ENCODE measurements at places on chromosomes 2 and 18. TPM values are rescaled to one million over a fixed set of nuclear protein-coding genes. Genes with fewer than 3 reads are reported as not detected.

DNA sequence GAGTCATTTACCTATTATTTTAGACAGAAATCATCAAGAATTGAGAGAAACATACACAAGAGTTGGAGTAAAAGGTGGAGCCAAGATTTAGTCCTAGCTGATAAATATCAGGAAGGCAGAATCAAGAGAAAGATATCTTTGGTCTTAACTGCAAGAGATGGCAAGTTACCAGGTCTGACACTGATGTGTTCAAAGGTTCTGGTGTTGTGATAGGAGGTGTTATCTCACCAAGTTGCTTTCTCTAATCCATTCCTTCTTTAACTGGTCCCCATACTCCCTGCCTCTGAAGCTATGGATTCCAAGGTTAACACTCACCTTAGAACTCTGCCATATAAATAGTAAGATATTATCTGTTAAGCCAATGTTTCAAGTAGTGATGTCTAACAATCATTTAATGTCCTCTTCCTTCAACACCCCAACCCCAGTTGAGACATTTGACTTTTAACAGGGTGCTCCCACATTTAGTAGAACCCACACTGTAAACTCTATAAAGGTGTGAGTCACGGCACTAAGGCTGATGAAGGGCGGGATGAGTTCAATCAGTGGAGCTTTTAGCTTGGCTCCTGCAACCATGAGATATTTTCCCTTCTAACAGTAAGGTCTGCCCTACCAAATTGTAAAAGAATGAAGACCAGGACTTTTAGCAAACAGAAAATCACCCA is 333.7 kb downstream of the RND3 start:
- H3K4me3 ChIP-seq: no peak overlapping the region
- H3K4me1 ChIP-seq: no peaks in the 10 kb centered on the region
- no peak overlapping the region for H3K27ac ChIP-seq
- no peaks in the 10 kb centered on the region for H3K36me3 ChIP-seq
- DNase-seq: no peak
- no peaks in the 10 kb centered on the region for H3K27me3 ChIP-seq

DNA sequence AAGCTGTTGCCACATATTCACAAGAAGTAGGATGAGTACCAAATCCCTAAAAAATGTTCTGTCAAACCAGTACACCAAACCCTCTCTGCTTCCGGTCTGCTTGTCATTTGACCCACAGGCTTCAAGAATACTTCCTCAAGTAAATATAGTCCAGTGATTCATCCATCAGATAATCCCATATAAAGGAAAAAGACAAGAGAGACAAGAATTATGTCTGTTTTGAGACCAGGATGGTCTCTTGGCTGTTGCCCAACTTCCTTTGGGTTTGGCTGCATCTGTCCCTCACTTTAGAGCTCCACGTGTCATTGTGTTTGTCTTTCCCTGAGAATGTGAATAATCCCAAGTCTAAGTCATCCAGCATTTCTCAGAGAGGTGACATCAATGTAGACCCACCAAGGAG is 91.5 kb upstream of the NRP2 start:
- no peak overlapping the region for H3K27ac ChIP-seq
- no peaks in the 10 kb centered on the region for H3K36me3 ChIP-seq
- H3K27me3 ChIP-seq: no peaks in the 10 kb centered on the region
- peak; percentile 36 for DNase-seq

DNA sequence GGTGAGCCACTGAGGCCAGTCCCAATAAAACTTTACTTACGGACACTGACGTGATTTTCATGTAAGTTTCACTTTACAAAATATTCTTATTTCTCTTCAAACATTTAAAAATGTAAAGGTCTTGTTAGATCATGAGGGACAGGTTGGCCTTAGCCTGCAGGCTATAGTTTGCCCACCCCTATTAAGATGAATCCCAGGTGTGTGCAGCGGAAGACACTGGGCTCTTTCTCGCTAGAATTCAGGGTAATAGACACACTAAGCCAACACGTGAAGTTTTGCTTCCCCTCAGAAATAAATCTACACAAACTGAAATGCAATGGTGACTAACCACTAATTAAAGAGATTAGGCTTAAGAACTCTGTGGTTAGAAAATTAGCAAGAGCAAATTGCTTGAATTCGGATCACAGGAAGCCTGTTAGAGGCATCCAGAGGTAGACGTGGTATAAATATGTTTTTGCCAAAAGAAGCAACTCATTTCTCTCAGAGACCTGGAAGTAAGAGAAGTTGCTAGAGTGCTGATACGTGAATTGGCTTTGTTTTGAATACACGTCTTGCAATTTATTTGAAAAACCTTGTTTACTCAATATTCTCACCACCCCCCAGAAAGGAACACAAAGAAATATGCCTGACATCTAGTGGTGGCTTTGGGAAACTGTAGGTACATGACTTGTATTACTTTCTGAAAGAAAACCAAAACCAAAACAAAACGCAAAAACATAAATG is 151.6 kb downstream of the DTNB start:
- DNase-seq: peak; percentile 81
- H3K36me3 ChIP-seq: no peaks in the 10 kb centered on the region
- H3K27ac ChIP-seq: no peak overlapping the region

SEPTIN2 gene
- 480 TPM for total RNA-seq

DNA sequence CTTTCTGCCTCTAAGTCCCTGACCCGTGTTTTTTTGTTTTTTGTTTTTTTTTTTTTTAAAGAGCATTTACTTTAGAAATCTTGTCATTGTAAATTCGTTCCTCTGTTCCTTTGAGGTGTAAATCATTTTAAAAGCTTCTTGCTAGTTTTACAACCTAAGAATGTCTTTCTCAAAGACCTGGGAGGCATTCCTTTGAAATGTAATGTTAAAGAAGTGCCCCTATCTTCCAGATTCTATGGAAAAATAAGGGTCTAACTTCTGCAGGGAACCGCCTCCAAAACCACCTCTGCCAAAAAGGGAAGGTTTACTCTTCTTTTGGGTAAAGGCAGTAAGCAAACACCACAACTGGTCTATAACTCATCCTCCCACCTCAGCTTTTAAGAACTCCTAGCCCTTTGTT is 259.6 kb upstream of the ZNF804A start:
- H3K27me3 ChIP-seq: no peaks in the 10 kb centered on the region
- no peak for DNase-seq
- no peaks in the 10 kb centered on the region for H3K36me3 ChIP-seq
- H3K4me1 ChIP-seq: no peaks in the 10 kb centered on the region
- H3K4me3 ChIP-seq: no peak overlapping the region
- H3K27ac ChIP-seq: no peak overlapping the region

DNA sequence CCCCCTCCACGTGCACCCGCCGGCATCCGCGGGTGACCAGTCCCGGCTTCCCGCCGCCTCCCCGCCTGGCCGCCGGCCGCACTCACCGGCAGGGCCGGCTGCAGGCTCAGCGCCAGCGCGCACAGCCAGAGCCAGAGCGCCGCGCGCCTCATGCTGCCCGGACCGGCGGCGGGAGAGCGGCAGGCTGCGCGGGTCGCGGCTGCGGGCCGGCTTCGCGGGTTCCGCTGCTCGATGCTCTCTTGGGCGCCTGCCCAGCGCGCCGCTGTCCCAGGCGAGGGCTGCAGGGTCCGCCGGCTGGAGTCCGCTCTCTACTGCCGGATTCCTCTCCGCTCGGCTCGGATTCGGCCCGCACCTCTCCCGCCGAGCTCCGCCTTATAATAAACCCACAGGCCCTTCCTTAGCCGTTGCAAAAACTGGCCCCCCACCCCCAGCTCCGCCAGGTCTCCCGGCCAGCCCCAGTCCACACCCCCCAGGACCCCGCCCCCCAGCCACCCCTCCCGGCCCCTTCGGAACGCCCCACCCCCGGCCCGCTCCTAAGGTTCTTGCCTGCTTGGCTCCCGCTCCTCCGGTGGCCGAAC is at the start of gene SDC1:
Gene SDC1, minus strand, starts transcription at position 415 of the 578 bp plus-strand sequence. Its CDS starts 263 bp downstream, at position 152.
- H3K27ac ChIP-seq: no peak within 1 kb of the TSS
- H3K27me3 ChIP-seq: no peaks in the 10 kb centered on the region
- DNase-seq: peak; percentile 77
- H3K4me1 ChIP-seq: peaks cover 22% of the 10 kb centered on the region
- no peaks in the 10 kb centered on the region for H3K36me3 ChIP-seq
- H3K4me3 ChIP-seq: peak within 1 kb of the TSS; percentile 76

DNA sequence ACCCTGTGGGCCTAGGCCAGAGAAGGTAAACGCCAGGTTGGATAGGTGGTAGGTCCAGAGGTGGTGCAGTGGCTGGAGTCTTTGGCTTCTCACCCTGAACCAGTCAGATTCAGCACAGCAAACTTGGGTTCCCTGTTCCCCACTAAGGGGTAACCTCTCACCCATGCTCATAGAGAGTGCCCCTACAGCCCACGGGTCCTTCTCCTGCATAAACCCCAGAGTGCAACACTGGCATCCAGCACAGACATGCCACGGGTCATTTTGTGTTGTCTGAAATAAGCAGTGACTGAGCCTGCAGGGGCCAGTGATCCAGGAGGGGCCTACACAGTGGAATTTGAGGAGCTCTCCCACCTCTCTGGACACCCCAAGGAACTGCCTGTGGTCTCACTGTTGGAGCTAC is 40.5 kb upstream of the ATP6V1B1 start:
- no peaks in the 10 kb centered on the region for H3K36me3 ChIP-seq
- H3K4me1 ChIP-seq: no peaks in the 10 kb centered on the region
- no peak for DNase-seq

DNA sequence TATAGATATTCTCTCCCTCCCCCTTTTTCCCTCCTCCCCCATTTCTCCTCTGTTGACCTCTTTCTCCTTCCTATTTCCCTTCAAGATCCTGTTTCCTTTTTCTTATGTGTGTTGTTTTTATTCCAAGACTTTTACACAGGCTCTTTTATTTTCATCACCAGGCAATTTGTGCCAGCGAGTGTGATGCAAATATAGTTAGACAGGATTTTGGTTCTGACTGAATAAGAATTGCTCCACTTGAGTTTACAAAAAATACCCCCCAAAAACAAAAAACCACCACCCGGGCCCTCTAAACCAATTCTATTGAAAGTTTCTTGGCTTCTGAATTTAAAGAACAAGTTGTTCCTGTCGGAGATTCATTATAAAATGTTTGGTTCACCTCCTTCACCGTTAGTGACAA is 50.9 kb upstream of the MAPK4 start:
- no peak overlapping the region for H3K27ac ChIP-seq
- no peak overlapping the region for H3K4me3 ChIP-seq
- no peak for DNase-seq
- no peaks in the 10 kb centered on the region for H3K27me3 ChIP-seq
- H3K4me1 ChIP-seq: no peaks in the 10 kb centered on the region

- peak; percentile 84 for DNase-seq
- no peaks in the 10 kb centered on the region for H3K27me3 ChIP-seq
- no peaks in the 10 kb centered on the region for H3K36me3 ChIP-seq
Observed at GRCh38 chr2:225002039-225002655, 40.1 kb downstream of the DOCK10 start.

- no peaks in the 10 kb centered on the region for H3K27me3 ChIP-seq
- peaks cover 14% of the 10 kb centered on the region for H3K4me1 ChIP-seq
- H3K36me3 ChIP-seq: no peaks in the 10 kb centered on the region
Observed at GRCh38 chr2:122072666-122073065, 317.2 kb downstream of the TSN start.

GRCh38 chr2:169344736-169345485 is 17.4 kb downstream of the LRP2 start:
- H3K27me3 ChIP-seq: no peaks in the 10 kb centered on the region
- DNase-seq: no peak
- H3K27ac ChIP-seq: no peak overlapping the region
- H3K4me1 ChIP-seq: no peaks in the 10 kb centered on the region
- H3K4me3 ChIP-seq: no peak overlapping the region

- no peaks in the 10 kb centered on the region for H3K4me1 ChIP-seq
- H3K27ac ChIP-seq: no peak overlapping the region
- DNase-seq: no peak
- H3K27me3 ChIP-seq: 0 out of 2 replicates have a peak, but pooled peaks cover 5% of the 10 kb centered on the region
Observed at GRCh38 chr2:3626812-3627499, 31.0 kb upstream of the ALLC start.

DNA sequence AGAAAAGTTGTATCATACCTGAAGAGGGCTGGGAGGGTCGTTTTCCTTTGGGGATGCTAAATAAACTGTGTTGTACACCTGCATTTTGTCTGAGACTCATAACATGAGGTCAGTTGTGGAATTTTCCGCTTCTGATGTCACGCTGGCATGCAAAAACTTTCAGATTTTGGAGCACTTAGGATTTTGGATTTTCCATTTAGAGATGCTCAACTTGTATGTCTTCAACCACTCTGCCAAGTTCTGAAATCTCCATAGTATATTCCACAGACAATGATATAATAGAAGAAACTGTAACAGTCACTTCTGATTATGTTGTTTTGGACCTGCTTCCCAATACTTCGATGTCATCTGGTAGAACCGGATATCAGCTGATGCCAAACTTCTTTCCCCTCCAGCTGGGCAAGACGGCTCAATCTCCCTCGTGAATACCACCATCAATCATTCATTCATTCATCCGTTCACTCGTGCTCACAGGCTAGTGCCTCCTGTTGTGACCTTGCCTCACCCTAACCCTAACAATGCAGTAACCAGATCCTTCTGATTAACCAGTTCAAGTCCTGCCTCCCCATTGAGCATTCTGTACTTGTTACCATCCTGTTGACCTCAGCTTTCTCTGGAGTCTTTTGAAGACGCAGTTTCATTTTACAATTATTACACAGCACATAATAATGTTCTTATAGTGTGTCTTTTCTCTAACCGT is 5.3 kb upstream of the PLEKHH2 start:
- H3K4me1 ChIP-seq: peaks cover 17% of the 10 kb centered on the region
- no peaks in the 10 kb centered on the region for H3K36me3 ChIP-seq
- no peak overlapping the region for H3K4me3 ChIP-seq
- no peaks in the 10 kb centered on the region for H3K27me3 ChIP-seq
- H3K27ac ChIP-seq: no peak overlapping the region
- DNase-seq: no peak

DNA sequence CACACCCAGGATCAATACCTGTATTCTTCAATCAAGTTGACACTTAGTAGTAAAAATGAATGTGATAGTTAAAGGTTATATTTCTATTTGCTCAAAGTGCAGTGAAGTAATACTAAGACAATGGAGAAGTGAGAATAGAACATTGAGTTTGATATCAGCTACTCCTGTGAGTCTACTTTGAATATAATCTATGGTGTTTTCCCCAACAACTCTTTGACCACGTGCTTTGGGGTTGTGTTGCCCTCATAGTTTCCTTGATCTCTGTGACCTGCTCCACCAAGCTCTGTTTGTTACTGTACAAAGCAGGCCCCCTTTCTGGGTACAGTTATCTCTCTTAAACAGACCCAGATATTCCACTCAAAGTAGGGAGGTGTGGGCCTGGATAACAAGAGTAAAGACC is 222.9 kb downstream of the GALR1 start:
- no peak overlapping the region for H3K4me3 ChIP-seq
- no peak overlapping the region for H3K27ac ChIP-seq
- no peak for DNase-seq

DNA sequence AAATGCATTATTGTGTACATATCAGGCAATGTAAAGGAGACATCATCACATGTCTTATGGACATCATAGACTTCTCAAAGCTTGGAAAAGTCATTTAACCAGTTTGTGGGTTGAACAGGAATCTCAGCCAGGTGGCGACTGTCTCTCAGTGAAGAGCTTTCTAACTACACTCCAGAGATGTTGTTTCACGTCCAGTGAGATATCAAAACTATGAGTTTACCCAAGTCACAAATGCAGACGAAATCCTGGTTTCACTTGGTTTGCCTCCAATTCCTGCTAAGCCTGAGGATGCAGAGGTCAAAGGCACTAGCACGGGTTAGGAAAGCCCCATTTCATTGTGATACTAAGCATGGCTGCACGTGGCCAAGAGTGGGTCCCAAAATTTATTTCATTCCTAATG is 384.5 kb upstream of the MEIS1 start:
- H3K27me3 ChIP-seq: no peaks in the 10 kb centered on the region
- no peak for DNase-seq
- no peaks in the 10 kb centered on the region for H3K36me3 ChIP-seq
- H3K4me1 ChIP-seq: no peaks in the 10 kb centered on the region

TRIM54 gene
- not detected for total RNA-seq

EVA1A gene
- total RNA-seq: 126 TPM

ITGB6 gene
- total RNA-seq: not detected

SERPINB3 gene
- total RNA-seq: not detected

LRRTM4 gene
- total RNA-seq: not detected

All from GM23248 (cell line).